GM23248 (cell line): ENCODE measurements at places on chromosomes 7 and 10. TPM values are rescaled to one million over a fixed set of nuclear protein-coding genes. Genes with fewer than 3 reads are reported as not detected.

LEP gene
- total RNA-seq = 0.22 TPM in 1 of 2 replicates, not detected in the other

TAS2R5 gene
- total RNA-seq = not detected in 2 replicates

ACSM6 gene
- total RNA-seq = not detected in 2 replicates

AS3MT gene
- 1.3 and 2.3 TPM in 2 replicates for total RNA-seq

DNA sequence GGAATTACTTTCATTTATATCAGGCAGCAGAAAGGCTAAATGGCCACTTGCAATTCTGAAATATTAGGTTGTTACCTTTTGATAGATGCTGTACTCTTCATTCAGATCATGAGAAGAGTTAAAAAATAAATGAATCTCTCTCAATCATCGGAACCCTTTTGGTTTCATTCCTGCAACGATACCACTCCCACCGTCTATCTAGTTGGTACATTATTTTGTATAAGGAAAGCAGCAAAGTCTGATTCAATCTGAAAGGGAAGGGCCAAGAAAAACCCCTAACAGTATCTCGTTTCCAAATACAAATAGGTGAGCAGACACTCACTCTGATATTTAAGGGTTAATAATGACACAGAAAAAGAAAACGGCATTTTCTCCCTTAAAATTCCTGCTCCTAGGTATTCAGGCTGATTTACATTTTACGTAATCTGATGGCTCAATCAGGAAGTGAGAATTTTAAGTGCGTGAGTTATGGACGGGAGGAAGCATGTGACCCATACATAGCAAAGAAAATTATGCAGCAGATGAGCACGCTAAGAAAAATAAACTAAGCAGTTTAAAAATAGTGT is 209.4 kb upstream of the KLF14 start:
- H3K4me1 ChIP-seq = peaks cover 89% of the 10 kb centered on the region
- peak overlapping the region; percentile 56 for H3K4me3 ChIP-seq
- peak; percentile 75 for DNase-seq
- H3K27ac ChIP-seq = peak overlapping the region; percentile 67
- H3K36me3 ChIP-seq = peaks cover 52% of the 10 kb centered on the region
- no peaks in the 10 kb centered on the region for H3K27me3 ChIP-seq

- H3K36me3 ChIP-seq = no peaks in the 10 kb centered on the region
- no peaks in the 10 kb centered on the region for H3K27me3 ChIP-seq
- no peaks in the 10 kb centered on the region for H3K4me1 ChIP-seq
- no peak overlapping the region for H3K27ac ChIP-seq
- no peak for DNase-seq
- no peak overlapping the region for H3K4me3 ChIP-seq
Observed at GRCh38 chr7:125154930-125155329, 225.3 kb upstream of the POT1 start.

- peaks cover 28% of the 10 kb centered on the region for H3K36me3 ChIP-seq
- no peak overlapping the region for H3K27ac ChIP-seq
- H3K27me3 ChIP-seq = no peaks in the 10 kb centered on the region
- no peak for DNase-seq
- H3K4me3 ChIP-seq = no peak overlapping the region
Observed at GRCh38 chr7:24840563-24840962, 83.3 kb upstream of the GSDME start.

GRCh38 chr10:21173802-21174714 is 276.9 kb upstream of the NEBL start:
- no peaks in the 10 kb centered on the region for H3K36me3 ChIP-seq
- no peaks in the 10 kb centered on the region for H3K4me1 ChIP-seq
- H3K27me3 ChIP-seq = peaks cover 33% of the 10 kb centered on the region
- peak; percentile 32 for DNase-seq

- DNase-seq = no peak
- no peak overlapping the region for H3K27ac ChIP-seq
- H3K27me3 ChIP-seq = no peaks in the 10 kb centered on the region
- H3K4me3 ChIP-seq = no peak overlapping the region
- H3K36me3 ChIP-seq = no peaks in the 10 kb centered on the region
Observed at GRCh38 chr7:36571190-36571560, 153.1 kb downstream of the AOAH start.

GRCh38 chr7:140035400-140036223 is 27.1 kb downstream of the PARP12 start:
- H3K4me3 ChIP-seq = peak overlapping the region; percentile 40; the same call in 1 of the 2 replicates
- peaks cover 37% of the 10 kb centered on the region for H3K4me1 ChIP-seq
- DNase-seq = peak; percentile 91
- no peaks in the 10 kb centered on the region for H3K36me3 ChIP-seq

GRCh38 chr10:17443707-17444387 is 10.5 kb downstream of the ST8SIA6 start:
- no peaks in the 10 kb centered on the region for H3K4me1 ChIP-seq
- no peaks in the 10 kb centered on the region for H3K36me3 ChIP-seq
- no peak for DNase-seq
- no peak overlapping the region for H3K27ac ChIP-seq
- peaks cover 55% of the 10 kb centered on the region for H3K27me3 ChIP-seq

DNA sequence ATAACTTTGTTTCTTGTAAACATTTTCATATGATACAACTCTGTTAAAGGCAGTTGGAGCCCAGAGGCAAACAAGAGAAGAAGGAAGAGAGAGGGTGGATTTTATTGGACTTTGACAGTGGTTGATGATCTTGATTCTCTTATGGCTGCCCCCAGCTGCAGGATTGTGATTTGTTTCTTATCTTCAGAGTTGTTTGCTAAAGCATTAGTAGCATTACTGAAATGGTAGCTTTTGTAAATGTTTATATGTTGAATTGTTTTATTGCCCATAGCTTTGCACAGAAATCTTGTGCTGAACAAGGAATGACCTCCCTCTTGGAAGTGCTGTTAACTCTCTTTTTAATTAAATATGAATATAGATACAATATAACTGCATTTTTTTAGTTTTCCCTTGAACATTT is 309.4 kb downstream of the AUTS2 start:
- DNase-seq = no peak
- H3K4me3 ChIP-seq = no peak overlapping the region
- H3K36me3 ChIP-seq = no peaks in the 10 kb centered on the region
- no peak overlapping the region for H3K27ac ChIP-seq

DNA sequence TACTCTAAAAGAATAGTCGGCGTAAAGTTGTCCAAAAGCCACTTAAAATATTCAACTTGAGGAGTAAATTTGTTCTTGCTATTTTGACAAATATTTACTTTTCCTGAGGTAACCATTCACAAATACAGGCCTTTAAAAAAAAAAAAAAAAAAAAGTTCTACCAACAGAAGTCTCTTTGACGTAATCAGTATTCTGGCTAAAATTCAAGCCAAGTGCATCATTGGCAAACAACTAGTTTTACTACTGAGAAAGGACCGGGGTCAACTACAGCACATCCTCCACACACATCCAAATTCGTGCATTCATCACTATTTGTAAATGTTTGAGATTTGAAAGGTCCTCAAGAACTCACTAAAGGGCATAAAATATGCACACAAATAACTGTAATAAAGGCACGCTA is 2.0 kb downstream of the OAT start:
- 0 out of 2 replicates have a peak, but pooled peaks cover 6% of the 10 kb centered on the region for H3K36me3 ChIP-seq
- peak overlapping the region; percentile 86 for H3K4me3 ChIP-seq
- H3K27me3 ChIP-seq = 0 out of 2 replicates have a peak, but pooled peaks cover 5% of the 10 kb centered on the region
- H3K4me1 ChIP-seq = peaks cover 30% of the 10 kb centered on the region

GRCh38 chr10:121578298-121578697 is 19.9 kb downstream of the FGFR2 start:
- no peak for DNase-seq
- H3K36me3 ChIP-seq = no peaks in the 10 kb centered on the region
- no peaks in the 10 kb centered on the region for H3K27me3 ChIP-seq
- no peak overlapping the region for H3K4me3 ChIP-seq
- H3K4me1 ChIP-seq = no peaks in the 10 kb centered on the region

GRCh38 chr7:120684463-120684862 is 173.5 kb downstream of the TSPAN12 start:
- no peak overlapping the region for H3K4me3 ChIP-seq
- H3K4me1 ChIP-seq = no peaks in the 10 kb centered on the region
- no peak for DNase-seq
- H3K27ac ChIP-seq = no peak overlapping the region
